NCI-H524 (cell line): ENCODE measurements at places on chromosomes 7 and 10.

GRCh38 chr7:24227068-24227467, 56.9 kb upstream of the NPY start:
- DNase-seq = no peak

- peak; percentile 55 for DNase-seq
These were observed 120.0 kb upstream of the PLPP4 start for GRCh38 chr10:120336911-120337540.

- DNase-seq = no peak
These were observed 650.7 kb downstream of the INHBA start for GRCh38 chr7:41052201-41052600.

GRCh38 chr7:12573885-12574284, 3.4 kb downstream of the SCIN start:
- no peak for DNase-seq

DNA sequence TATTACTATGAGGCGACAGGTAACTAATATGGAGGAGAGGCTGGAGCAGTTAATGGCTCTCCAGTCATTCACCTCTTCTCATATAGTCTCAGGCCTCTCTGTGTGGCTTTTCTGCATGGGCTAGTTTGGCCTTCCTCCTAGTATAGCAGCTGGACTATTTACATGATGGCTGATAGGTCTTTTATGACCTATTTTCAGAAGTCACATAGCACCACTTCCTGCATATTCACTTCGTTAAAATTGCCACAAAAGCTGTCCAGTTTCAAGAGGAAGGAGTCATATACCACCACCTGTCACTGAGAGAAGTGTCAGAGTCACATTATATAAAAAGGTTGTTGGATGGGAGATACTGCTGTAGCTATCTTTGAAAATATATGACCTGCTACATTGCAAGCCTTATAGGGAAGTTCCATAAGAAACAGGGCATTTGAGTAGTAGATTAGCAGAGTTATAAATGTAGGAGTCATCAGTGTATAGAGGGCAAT, 8.0 kb upstream of the DMTF1 start:
- peak; percentile 26 for DNase-seq

GRCh38 chr10:84848967-84849366, 520.6 kb downstream of the CCSER2 start:
- DNase-seq = no peak

- DNase-seq = no peak
These were observed 155.6 kb downstream of the TAX1BP1 start for GRCh38 chr7:27895551-27895950.

- DNase-seq = no peak
These were observed 6.6 kb upstream of the SERPINE1 start for GRCh38 chr7:101120315-101120714.

- no peak for DNase-seq
These were observed 69.0 kb downstream of the ELMO1 start for GRCh38 chr7:37379546-37380277.

- DNase-seq = no peak
These were observed 236.0 kb downstream of the SEMA3D start for GRCh38 chr7:84950836-84951235.

- DNase-seq = no peak
These were observed 529.8 kb upstream of the GALNT17 start for GRCh38 chr7:70602117-70602516.

DNA sequence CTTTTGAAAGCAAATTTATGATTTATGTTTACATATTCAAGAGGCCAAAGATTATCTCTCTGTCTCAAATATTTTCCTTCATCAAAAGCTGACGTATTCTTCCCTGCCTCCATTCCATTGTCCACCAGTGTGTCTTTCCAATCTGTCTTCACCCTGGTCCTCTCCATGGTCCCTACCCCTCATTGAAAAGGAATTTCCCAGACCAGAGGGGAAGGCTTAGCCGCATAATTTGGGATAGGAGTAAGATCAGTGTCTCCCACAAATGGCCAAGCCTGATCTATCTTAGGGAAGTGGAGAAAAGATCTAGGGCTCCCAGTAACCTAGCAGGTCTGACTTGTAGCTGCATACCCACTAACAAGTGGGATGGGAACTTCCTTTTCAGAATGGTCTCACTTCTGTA, 46.3 kb upstream of the ZNF800 start:
- no peak for DNase-seq

DNA sequence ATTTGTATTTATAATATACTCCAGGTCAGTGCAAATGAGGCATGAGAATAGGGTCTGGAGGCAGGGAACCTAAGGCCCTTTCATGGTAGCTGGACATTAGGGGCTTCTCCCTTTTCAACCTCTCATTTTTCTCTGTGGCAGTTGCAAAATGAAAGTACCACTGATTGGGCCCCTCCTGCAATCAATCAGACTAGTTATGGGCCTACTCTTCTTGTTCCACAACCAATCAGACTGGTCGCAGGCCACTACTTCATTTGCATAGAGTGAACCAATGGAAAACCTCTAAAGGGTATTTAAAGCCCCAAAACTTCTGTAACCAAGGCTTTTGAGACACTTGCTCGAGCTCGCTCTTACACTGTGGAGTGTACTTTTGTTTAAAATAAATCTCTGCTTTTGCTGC, 10.0 kb upstream of the PRPS1L1 start:
- no peak for DNase-seq

DNA sequence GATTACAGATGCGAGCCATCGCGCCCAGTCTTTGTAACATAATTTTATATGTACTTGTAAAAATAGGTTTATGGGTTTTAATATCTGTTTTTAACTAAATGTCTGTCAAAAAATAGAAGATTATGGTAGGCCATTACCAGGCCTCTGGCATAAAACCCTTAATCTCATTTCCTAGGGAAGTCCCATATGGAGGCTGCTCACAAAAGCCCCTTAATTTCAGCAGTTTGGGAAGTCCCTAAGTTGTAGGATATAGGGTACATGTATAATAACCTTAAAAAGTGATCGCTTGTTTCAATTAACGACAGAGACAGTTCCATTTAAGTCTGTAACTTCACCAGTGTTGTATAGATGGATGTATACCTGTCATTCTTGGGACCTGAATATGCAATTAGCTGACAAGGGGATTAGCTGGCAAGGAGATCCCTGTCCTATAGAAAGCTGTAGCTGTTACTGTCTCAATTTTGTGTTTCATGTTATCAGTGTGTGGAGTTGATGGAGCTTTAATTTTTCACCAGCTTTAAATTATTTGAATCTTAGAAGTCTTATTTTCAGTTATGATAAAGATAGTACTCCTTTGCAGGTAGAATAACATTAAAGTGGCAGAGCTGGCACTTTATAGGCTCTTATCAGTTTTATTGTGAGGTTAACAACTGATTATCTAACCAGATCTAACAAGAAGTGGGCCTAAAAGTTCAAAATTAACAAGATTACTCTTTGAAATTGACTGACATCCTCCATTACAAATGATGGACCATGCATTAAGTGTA, 10.5 kb downstream of the TRIM24 start:
- peak; percentile 35 for DNase-seq

DNA sequence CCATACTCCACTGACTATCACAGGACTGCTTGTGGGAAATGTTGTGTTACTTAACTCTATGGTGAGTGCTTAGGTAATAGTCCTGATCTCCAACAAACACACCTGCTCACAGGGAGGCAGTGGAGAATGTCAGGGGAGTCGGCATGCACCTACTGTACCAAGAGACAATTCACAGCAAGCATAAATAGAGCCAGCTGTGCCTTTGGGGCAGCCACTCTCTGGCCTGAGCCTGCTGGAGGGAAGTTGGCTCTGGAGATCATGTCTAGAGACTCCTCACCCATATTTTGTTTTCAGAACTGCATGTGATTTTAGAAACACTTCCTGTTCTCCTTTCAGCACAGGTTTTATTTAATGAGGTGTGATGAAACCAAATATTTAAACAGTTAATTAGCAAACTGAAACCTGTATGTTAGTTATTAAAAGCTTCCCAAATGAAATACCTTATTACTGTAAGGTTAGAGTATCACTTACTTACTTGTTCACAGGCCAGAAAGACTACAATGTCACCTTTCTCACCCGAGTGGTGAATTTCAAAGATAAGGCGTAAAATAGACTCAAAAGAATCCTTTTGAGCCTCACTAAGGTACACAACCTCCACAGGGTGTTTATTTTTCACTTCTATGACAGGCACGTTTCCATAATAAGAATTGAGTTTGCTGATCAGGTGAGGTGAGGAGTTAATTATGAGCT, 21.8 kb downstream of the DHX32 start:
- no peak for DNase-seq

GRCh38 chr10:88115407-88115806, 252.0 kb downstream of the PTEN start:
- no peak for DNase-seq

DNA sequence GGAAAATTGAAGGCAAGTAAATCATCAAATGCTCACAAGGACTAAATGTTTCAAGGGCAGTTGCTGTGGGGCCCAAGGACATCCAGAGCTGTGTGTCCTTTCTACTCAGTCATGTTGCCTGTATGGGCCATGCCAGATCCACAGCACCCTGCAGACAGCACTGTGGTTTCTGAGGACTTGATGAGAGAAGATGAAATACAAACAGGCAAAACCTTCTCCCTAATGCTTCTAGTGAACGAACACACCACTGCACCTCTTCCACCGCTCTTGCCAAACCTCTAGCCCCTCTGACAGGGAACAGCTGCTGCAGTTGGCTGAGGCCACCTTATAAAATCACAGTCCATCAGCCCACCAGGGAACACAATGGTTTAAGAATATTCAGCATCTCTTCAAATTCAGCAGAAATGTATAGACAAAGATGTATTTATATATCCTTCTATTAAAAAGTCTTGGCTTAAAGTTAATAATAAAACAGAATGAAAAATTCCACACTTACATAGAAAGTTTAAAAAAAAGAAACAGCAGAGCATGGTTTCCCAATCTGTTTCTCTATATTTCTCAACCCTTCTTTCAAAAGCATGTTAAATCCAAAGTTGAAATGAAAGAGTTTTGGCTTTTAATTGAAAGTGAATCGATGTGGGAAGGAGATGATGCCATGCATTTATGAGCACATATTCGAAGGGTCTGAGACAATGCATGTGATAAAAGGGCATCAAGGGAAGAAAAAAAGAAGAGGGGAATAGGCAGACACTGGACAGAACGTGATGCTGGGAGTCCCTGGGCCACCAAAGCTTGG, 14.0 kb downstream of the CYP3A7 start:
- DNase-seq = no peak

- no peak for DNase-seq
These were observed 107.5 kb upstream of the WAC start for GRCh38 chr10:28425422-28425821.

- no peak for DNase-seq
These were observed 9.6 kb downstream of the UBTD1 start for GRCh38 chr10:97508342-97508741.

DNA sequence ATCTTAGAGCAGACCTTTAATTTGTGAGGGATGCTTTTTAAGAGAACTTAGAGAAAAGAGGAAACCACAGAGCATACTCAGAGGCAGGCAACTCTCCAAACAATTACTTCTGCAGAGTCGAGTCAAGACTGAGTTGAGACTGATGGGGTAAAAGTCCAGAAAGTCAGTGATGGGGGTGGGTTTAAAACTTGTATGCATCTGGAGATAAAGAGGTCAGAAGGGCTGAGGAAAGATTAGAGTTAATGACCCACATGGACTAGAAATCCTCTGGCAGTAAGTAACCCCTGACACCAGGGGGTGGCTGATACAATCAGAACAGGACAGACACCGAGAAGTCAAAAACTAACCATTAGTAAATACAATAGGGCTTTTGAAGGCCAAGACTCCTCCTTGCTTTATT, 42.4 kb upstream of the SEPTIN7 start:
- DNase-seq = no peak

- DNase-seq = no peak
These were observed 63.5 kb downstream of the CALD1 start for GRCh38 chr7:134842886-134843430.

DNA sequence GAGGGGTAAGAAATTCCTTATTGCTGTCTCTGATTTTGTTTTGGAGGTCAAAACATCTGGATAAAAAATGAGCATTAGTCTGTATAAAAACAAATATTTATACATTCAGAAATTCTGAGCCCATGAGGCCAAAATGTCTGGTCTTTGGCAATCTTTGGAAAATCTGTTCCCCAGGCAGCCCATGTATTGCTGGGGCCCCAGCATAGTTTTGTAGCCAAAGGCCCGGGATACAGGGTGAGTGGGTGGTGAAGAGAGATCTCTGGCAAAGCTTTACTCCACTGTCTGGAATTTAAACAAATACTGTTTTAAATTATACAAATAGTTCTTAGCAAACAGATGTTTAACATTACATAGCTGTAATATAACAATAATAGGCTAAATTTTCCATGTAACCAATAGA, 134.7 kb upstream of the GALNT17 start:
- DNase-seq = no peak

GRCh38 chr7:39666562-39666961, 43.2 kb downstream of the RALA start:
- no peak for DNase-seq

GRCh38 chr10:49056356-49056755, 59.0 kb downstream of the VSTM4 start:
- no peak for DNase-seq

- no peak for DNase-seq
These were observed 72.8 kb upstream of the DDC start for GRCh38 chr7:50637725-50638643.

DNA sequence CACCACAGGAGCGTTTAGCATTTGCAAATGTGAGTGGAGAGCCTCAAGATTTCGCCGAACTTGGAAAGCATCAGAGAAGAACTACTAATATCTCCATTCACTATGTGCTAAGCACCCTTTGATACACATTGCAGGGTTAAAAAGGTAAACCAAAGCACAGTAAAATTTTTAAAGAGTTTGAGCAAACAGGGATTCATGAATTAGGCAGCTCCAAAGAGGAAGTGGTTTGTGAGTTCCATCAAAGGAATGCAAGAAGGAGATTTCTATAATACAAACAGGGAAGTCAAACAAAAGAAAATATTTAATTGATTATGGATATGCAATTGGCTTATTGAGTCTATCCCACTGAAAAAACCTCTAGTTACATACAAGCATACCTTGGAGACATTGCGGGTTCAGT, 81.1 kb upstream of the TMEM72 start:
- DNase-seq = no peak

- DNase-seq = no peak
These were observed 16.5 kb downstream of the AP5Z1 start for GRCh38 chr7:4791738-4792536.

DNA sequence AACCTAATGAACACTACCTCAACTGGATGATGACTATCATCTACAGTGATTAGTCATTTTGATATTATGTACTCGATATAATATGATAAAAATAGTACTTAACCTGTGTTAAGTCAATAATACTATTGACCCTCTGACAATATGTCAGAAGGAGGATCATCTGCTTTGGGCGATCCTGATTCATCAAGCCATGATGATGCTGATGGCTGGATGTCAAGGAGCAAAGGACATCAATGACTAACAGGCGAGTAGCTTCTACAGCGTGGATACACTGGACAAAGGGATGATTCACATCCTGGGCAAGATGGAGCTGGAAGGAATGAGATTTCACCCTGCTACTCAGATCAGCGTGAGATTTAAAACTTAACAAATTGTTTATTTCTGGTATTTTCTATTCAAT, 94.4 kb upstream of the SKAP2 start:
- no peak for DNase-seq

DNA sequence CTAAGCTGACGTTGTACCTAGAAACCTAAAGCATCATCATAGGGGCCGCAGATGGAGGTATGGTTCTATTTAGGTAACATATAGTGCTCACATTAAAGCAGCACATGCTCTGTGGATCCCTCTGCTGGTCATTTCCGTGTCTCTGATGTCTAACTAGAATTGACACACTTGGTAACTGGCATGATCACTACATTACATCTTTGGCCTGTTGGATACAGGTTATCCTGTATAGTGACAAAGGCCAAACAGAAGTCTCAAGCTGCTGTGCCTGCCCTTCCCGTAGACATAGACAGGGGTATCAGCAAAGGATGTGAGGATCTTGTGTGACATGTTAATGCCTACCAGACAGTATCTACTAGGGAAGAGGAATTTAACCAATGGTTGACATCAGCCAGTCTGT, 51.2 kb downstream of the KIF5B start:
- DNase-seq = no peak
